ENCODE measurements at places on chromosomes 2 and 18.

GRCh38 chr18:524466-524865 lies 24.0 kb upstream of the COLEC12 start:
- no peak for DNase-seq

- DNase-seq, result no peak
These were observed 11.7 kb downstream of the SGPP2 start for GRCh38 chr2:222436040-222436413.

DNA sequence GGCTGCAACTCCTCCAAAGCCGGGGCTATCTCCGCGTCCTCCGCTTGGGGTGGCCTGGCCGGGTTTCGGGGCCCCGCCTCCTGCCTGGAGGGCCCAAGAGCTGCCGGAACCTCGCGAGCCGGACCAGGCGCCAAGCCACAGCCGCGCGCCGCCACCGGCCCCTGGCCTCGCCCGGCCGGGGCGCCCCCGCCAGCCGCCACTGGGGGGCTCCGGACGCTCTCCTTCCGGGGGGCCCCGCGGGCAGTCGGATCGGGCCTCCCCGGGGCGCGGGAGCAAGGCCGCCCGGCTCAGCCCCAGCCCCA lies 17.4 kb upstream of the HAAO start:
- DNase-seq, result no peak

GRCh38 chr2:121196132-121196848 lies 88.7 kb downstream of the TFCP2L1 start:
- no peak for DNase-seq

GRCh38 chr2:7516484-7517063 lies 599.4 kb downstream of the RNF144A start:
- no peak for DNase-seq

DNA sequence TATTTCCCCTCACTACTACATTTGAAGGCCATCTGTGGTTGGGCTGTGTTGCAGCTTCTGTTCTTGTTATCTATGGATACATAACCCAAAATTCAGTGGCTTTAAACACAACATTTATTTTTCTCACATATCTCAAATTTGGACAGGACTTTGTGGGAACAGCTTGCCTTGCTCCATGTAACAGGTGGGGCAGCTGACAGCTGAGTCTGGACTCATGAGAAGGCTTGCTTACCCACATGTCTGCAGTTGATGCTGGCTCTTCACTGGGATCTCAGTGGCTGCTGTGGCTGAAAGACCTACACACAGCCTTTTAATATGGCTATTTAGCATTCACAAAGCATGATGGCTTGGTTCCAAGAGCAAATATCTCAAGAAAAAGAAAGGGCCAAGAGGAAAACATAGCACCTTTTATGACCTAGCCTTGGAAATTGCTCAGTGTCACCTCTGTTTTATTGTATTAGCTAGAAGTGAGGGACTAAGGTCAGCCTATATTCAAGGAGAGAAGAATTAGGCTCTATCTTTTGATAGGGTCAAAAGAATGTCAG lies 296.8 kb upstream of the ZNF521 start:
- no peak for DNase-seq

GRCh38 chr2:152155209-152155608 lies 20.4 kb downstream of the STAM2 start:
- no peak for DNase-seq

- no peak for DNase-seq
These were observed 353.8 kb upstream of the SALL3 start for GRCh38 chr18:78625847-78626246.

DNA sequence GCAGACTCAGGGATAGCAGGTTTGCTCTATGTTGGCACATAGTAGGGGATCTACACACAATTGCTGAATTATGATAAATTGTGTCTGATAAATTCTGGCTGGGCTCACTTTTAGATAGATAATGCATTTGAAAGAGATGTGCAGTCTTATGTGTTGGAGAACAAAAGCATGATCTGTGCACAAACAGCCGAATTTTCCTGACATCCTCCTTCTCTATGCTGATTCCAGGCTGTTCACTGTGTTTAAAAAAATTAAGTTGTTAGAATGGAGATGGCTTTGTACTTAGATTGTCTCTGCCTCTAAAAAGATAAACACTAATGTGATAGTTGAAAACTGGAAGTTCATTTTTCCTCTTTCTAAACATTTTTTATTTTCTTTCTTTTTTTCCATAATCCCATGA lies 2.1 kb downstream of the CERS6 start:
- DNase-seq, result no peak

GRCh38 chr2:17058772-17059402 lies 393.3 kb upstream of the CYRIA start:
- no peak for DNase-seq

DNA sequence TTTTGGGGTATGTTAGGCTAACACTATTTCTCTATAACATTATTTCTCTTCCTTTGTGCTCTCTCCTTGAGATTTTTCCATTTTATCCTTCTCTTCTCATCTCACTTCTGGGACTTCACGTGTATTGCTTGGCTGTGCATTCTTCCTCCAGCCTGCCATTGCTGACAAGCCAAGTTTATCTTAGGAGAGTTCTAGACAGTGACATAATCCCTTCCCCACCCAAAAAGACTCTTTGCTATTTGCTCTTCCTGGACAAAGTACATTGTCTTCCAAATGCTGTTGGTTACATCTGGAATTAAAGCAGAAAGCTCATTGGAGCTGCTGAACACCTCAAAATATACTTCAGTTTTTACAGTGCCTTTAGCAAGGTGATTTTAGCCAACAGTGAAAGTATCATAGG lies 8.9 kb downstream of the TSPYL6 start:
- no peak for DNase-seq

DNA sequence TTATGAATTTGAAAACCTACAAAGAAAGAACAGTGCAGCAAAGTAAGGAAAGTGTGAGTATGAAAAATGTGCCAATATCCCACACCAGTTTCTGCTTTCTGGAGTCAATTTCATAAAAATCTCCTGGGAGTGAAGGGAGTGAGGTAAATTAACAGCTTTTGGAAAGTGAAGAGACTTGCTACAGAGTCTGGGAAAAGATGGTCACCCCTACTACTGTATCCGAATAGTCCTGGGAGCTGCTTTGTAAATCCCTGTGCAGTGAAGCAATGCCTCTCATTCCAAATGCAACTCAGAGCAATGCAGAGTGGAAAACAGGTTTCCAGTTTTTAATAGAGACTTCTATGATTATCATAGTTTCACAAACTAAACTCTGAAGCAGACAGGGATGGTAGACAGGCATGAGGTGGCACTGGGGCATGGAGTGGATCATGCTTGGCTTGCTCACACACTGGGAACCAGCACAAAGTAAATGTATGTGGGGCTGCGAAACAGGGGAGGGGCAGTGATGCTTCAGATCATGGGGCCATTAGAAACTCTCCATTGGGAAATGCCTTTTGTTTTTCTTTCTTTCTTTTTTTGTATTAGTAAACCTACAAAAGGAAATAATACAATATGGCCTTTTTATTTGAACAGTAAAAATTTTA lies 10.6 kb downstream of the COL5A2 start:
- DNase-seq, result no peak

DNA sequence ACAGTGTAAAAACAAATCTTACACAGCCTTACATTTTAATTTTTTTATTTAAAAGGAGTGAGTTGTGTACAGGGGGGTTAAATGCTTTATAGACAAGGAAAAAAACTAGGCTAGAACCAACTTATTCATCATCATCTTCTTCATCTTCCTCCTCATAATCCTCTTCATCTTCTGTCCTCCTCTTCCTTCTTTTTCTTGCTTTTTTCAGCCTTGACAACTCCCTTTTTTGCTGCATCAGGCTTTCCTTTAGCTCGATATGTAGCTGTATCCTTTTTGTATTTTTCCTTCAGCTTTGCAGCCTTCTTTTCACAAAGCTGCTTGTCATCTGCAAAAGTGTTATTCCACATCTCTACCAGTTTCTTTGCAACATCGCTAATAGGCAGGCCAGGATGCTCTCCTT lies 113.6 kb upstream of the SP5 start:
- no peak for DNase-seq

- DNase-seq, result no peak
These were observed 154.0 kb downstream of the CALCRL start for GRCh38 chr2:187294043-187294442.

DNA sequence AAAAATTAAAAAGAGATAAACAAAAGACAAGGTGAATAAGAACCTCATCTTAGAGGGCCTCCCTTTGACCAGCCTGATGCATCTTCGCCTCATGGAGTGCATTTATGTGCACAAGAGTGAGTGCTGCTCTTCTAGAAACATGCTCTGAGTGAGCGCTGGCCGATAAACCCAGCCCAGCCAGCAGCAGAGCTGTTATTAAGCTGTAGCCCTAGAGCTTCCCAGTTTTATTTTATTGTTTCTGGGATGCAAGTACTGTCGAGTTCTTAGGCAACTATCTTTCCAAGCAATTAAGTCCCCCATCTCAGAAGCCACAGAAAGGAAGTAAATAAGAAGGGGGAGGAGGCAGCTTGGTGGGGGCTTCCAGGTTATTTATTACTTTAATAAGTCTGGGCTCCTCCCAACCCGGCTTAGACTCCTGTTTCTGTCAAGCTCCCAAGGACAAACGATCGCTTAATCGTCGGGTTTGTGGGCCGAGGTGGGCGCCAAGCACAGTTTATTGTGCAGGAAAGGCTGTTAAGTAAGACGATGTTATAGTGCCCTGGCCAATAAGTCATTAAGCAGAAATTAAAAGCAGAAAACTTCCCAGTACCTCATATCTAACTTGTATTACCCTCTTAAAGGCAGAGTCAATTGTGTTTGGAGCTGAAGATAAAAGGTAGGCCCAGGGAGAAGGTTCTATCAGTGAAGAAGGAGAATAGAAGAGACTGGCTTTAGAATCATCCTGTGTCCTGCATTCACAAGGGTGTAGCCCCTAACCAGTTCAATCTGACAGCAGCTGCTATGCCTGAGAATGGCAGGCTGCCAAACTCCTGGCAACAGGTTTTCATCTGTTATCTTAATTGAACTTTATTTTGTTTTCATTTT lies 176.3 kb downstream of the PIK3C3 start:
- DNase-seq, result no peak

DNA sequence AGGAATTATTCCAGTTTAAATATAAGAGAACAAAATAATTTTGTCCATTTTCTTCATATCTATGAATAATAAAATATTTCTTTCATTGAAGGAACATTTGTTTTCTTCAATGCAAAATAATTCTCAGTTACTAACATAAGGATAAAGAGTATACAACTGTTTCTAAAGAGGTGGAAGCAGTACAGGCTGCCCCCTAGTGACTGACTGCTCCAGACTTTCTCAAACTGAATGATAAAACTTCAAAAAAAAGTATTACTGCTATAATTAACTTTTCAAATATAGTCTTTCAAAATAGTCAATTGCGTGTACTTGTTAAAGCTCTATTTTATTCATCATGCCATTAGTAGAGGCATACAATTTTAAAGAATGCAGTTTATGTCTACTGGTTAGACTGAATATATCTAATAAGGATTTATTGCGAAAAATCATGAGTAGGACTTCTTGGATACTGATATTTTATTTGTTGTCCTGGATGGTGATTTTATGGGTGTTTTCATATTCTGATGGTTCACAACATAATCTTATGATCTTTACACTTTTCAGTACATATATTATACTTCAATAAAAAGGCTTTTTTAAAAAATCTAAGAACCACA lies 100.1 kb downstream of the WDPCP start:
- no peak for DNase-seq

- DNase-seq, result no peak
These were observed 287.9 kb upstream of the EPAS1 start for GRCh38 chr2:46009315-46009714.

DNA sequence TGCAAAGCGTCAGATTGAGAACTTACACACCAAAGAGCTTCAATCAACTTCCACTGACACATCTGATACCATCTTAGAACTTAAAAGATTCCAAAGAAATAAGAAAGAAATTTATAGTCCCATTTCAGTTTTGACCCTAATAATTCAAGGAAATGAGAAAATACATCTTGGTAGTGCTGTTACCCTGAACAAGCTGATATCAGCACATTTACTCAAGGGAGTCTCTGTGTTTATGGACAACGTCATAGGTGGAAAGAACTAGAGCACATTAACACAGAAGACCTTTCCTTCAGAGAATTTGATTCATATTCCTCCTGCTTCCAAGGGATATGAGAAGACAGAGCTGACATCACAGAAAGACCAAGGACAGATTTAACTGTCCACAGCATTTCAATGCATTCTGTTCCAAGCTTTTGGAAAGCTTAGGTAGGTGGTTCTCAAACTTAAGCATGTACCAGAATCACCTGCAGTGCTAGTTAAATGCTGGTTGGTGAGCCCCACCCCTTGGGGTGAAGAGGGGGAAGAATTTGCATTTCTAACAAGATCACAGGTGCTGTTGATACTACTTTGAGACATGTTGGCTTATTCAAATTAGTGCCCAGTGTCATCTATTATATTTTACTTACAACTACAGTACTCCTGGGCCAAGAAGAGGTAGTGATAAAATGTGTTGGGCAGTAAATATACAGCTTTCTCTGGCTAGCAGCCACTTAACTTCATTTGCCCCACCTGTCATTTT lies 59.8 kb downstream of the LDAH start:
- no peak for DNase-seq

GRCh38 chr2:49021271-49021670 lies 133.0 kb downstream of the FSHR start:
- no peak for DNase-seq

- DNase-seq, result no peak
These were observed 78.0 kb downstream of the TMEM182 start for GRCh38 chr2:102839668-102840388.

- no peak for DNase-seq
These were observed 227.1 kb downstream of the RAB3GAP1 start for GRCh38 chr2:135279209-135279608.

DNA sequence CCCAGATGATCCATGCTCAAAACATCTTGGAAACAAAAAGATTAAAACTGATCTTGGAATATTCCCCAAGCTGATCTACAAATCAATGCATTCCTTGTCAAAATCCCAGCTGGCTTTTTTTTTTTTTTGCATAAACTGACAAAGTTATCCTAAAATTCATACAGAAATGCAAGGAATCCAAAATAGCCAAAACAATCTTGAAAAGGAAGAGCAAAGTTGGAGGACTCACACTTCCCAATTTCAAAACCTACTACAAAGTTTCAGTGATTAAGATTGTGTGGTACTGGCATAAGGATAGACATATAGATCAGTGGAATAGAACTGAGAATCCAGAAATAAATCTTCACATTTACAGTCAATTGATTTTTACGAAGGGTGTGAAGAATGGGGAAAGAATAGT lies 306.8 kb upstream of the MGAT5 start:
- DNase-seq, result no peak

GRCh38 chr18:8799596-8800441 lies 94.5 kb downstream of the MTCL1 start:
- DNase-seq, result no peak

DNA sequence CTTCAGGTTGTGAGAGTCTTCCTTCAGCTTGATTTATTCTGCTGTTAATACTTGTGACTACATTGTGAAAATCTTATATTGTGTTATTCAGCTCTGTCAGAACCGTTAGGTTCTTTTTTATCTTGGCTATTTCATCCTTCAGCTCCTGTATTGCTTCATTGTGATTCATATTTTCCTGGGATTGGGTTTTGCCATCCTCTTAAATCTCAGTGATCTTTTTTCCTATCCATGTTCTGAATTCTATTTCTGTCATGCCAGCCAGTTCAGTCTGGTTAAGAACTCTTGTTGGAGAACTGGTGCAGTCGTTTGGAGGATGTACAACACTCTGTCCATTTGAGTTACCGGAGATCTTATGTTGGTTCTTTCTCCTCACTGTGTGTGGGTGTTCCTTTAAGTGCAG lies 19.1 kb downstream of the MSTN start:
- no peak for DNase-seq
